ENCODE measurements at places on chromosomes 4 and X.

- H3K27me3 ChIP-seq, result no peaks in the 10 kb centered on the region
- no peak overlapping the region for H3K27ac ChIP-seq
- H3K4me3 ChIP-seq, result no peak overlapping the region
These were observed 27.0 kb upstream of the PROM1 start for GRCh38 chr4:16110661-16111290.

DNA sequence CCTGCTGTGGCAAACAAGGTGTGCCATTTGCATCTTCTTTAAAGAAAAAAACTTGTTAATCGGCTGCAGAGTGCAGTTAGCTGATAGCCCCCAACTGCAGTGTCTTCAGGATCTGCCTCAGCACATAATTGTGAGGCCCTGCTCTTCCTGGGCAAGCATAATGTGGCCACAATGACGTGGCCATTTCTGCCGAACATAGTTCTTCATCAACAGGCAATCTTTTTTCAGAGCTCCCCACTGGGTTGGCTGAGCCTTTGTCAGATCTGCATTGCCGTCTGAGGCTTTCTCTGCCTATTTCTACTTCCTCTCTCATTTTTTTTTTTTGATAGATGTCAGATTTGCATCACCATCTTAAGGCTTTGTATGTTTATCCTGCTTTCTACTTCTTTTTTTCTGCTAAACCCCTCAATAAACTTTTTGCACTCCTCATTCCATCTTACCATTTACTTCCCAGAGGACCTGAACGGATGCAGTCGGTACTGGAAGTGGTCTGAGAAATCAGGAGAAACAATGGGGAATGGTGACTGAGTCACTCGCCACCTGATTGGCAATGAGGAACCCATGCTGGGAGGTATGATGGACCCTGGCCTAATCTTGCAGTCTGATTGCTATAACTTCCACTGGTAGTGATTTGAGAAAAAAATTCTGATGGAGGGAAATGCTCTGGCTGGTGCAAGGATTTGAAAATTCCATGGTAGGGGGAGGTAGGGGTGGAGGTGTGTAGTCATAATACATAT lies 21.2 kb upstream of the TAB3 start:
- DNase-seq, result no peak
- no peaks in the 10 kb centered on the region for H3K36me3 ChIP-seq
- no peak overlapping the region for H3K4me3 ChIP-seq
- no peaks in the 10 kb centered on the region for H3K27me3 ChIP-seq

DNA sequence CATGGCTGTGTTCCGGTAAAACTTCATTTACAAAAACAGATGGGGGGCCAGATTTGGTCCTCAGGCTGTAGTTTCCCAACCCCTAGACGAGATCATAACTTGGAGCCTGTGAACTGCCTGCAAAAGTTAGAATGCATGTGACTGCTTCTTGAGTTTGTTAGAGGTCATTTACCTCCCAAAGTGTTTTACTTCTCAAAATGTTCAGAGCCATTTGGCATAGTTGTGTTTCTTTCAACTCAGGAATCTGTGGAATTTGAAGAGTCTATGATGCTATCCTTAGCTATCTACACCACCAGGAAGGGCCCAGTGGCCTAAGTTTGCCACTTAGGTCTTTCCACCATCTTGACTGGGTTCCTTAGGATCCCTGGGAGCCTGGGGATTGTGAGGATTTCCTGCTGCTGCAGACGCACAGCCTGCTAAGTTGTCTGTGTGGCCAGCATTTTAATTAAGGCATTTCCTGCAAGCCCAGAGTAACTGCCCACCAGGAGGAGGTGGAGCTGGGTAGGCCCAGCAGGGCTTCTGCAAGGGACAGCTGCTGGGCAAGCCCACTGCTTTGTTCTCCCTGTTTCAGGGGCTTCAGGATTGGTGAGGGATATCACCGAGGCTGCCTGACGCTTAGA lies 53.1 kb downstream of the CCNI start:
- peak overlapping the region; percentile 45 for H3K27ac ChIP-seq
- DNase-seq, result no peak
- peaks cover 6% of the 10 kb centered on the region for H3K36me3 ChIP-seq
- H3K27me3 ChIP-seq, result no peaks in the 10 kb centered on the region
- no peak overlapping the region for H3K4me3 ChIP-seq

GRCh38 chr4:171742436-171742835 lies 70.8 kb upstream of the GALNTL6 start:
- no peaks in the 10 kb centered on the region for H3K27me3 ChIP-seq
- no peak overlapping the region for H3K27ac ChIP-seq
- H3K4me3 ChIP-seq, result no peak overlapping the region
- DNase-seq, result no peak
- no peaks in the 10 kb centered on the region for H3K36me3 ChIP-seq

Data from aorta (tissue), 5 donors.